Stimulated activated CD4-positive, alpha-beta T cell treated with anti-CD3 and anti-CD28 coated beads, Interleukin-1b, Interleukin-23, amount 100 ng/mL, for 1 hour (primary cell): ENCODE measurements at places on chromosomes 2 and 18.

DNA sequence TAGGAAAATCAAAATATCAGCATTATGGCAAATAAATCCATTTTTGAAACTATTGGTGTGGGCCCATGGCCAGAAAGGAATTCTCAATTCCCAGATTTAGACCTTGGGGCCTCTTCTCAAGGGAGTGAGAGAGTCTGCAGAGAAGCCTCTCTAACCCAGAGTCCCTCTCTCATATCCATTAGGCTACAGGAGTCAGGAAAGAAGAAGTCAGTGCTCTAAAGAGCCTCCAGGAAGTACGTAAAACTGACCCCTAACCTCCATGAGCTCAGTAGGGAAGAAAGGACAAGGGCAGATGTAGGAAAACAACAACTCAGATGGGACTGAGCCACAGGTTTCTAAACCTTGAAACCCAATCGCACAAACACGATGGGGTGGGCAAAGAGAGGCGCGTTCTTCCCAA is 479.9 kb upstream of the TNP1 start:
- no peak for DNase-seq

- DNase-seq = peak; percentile 14
Measured at GRCh38 chr18:69469444-69469919, 68.8 kb downstream of the DOK6 start.

- no peak for DNase-seq
Measured at GRCh38 chr2:64267699-64268098, 123.5 kb upstream of the PELI1 start.

DNA sequence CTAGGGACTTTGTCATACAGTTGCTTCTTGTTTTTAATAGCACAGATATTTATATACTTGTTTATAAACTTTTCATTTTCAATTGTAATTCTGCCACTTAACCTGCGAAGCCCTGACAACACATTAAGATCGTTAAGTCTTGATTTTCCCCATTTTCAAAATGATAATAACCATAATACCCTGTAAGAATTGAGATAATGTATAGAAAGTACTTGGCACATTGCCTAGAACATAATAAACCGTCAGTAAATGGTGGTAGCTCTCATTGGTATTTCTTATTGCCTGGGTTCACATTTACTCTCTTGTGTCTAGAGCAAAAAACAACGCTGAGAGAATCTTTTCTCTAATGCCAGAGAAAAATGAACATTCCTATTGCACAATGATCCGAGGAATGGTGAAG is 18.6 kb downstream of the PTCD3 start:
- DNase-seq = no peak

DNA sequence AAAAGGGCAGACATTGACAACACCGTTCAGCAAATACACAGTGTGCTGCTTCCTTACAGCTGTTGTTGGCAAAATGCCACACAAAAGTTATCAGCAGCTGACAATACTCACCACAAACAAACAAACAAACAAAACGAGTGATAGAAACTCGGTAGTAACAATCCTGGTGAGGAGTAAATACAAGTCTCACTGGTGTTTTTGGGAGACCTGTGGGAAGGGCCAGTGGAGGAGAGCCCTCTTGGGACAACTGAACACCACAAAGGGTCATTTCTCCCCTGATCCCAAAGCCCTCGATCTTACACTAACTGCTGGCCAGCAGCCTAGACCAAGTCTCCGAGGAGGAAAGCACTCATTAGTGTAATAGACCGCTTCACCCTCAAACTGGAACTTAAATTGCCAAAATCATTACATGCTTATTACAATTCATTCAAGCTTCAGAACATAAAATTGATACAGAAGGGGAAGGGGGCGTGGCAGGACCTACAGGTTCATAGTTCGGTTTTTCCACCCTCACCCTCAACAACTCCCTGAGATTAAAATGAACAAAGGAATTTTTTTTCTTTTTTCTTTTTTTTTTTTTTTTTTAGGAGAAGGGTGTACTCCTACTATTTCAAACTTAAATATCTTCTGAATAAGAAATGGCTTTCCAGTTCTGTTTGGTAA is 5.0 kb downstream of the AP1S3 start:
- no peak for DNase-seq

- DNase-seq = no peak
Measured at GRCh38 chr2:150215041-150215440, 272.4 kb downstream of the RND3 start.

GRCh38 chr2:199869227-199869541 is 18.2 kb upstream of the FTCDNL1 start:
- no peak for DNase-seq

- DNase-seq = no peak
Measured at GRCh38 chr2:9110893-9111569, 95.6 kb upstream of the ASAP2 start.

DNA sequence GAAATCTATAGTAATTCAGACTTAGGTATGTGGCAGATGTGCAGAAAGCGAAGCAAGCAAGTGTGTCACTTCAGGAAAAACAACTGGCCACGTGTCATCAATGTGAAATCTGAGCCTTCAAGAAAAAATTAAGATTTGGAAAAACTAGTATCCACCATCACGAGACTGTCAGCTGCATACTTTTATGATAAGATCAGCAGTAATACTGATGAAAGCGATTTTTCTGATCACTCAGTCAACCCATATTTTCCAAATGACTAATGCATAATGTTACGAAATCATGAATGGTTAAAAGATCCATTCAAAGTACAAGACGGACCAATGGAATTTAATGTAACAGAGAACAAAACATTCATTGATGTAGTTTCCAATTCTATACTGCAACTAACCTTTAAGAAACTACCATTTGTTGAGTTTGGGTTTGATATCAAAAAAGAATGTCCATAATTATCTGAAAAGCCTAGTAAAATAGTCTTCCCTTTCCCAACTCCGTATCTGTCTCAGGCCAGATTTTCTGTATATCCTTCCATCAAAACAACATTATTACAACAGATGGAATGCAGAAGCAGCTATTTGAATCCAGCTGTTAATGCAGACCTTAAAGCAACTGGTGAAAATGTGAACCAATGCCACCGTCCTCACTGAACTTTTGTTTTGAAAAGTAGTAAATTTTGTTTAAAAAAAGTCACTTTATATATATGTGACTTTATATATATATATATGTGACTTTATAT is 17.0 kb upstream of the BCL2 start:
- DNase-seq = no peak

GRCh38 chr2:201378496-201379397 is 21.6 kb upstream of the FLACC1 start:
- no peak for DNase-seq

DNA sequence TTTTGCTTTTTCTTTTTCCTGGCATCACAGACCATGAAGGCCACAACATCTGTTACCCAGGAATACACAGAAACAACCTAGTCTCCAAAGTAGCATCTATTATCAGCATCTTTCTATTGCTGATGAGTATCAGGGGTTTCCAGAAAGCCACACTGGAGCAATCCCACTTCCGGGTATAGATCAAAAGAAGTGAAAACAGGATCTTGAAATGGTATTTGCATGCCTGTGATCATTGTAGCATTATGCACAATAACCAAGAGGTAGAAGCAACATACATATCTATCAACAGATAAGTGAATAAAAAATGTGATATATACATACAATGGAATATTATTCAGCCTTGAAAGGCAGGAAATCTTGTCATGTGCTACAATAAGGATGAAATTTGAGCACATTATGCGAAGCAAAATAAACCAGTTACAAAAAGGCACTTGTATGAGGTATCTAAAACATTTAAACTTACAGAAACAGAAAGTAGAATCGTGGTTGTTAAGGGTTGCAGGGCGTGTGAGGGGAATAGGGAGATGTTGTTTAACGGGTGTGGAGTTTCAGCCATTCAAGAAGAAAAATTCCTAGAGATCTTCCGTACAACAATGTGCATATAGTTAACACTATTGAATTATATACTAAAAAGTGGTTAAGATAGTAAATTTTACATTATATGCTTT is 115.1 kb downstream of the KCNE4 start:
- no peak for DNase-seq

- DNase-seq = no peak
Measured at GRCh38 chr2:46076251-46076650, 221.0 kb upstream of the EPAS1 start.

- DNase-seq = no peak
Measured at GRCh38 chr2:181348107-181348837, 108.9 kb upstream of the ITGA4 start.

DNA sequence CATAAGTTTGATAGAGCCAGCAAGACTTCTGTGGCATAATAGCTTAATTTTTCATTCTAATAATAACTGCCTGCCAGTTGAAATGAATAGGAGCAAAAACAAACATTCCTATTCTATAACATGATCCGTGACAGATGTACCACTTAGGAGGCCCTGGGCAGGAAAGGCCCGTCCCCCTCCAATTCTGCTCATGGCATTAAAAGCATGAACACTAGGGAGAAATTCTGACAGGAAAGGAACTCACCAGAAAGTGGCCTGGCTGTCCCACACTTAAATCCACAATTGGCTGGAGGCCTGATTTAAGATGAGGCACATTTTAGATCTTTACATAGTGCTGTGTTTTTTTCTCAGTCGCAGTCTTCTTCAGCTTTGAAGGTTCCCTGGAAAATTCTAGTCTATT is 261.9 kb upstream of the ETAA1 start:
- no peak for DNase-seq

GRCh38 chr2:151161821-151162551 is 99.7 kb downstream of the RBM43 start:
- DNase-seq = no peak

GRCh38 chr2:127052057-127052770 is 54.7 kb downstream of the BIN1 start:
- DNase-seq = no peak

GRCh38 chr2:21821672-21822227 is 698.0 kb downstream of the TDRD15 start:
- DNase-seq = no peak

DNA sequence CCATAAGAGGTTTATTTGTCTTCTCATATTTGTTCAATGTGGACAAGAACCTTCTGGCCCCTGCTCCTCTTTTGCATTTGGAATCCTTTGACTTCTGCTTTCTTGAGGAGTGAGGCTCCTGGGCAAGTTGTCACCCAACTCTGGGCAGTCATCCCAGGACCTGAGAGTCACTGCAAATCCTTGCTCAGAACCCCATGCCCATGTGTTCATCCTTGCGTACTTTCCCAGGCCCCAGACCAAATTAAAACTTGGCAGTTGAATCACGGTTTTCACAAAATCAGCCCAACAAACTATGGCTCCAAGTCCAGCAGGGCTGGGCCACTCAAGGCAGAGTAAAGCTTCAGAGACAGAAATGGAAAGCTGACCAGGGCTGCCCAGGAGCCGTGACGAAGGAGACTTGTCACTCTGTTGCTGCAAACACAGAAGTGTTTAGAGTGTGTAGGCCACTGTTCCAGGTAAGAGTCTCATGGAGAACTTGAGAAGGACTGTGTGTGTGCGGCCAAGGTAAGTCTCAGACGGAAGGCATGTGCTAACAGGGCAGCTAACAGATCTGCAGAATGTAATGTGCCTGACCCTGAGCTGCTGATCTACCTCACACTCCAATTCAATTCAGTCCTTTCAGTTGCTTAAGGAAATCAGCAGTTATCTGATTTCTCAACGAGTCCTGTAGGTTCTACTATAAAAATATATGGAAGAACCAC is 549.4 kb upstream of the HS6ST1 start:
- no peak for DNase-seq
